ENCODE measurements at places on chromosomes 13 and 19. TPM values are rescaled to one million over a fixed set of nuclear protein-coding genes. Genes with fewer than 3 reads are reported as not detected.

The ADGRE3 gene
- not detected for total RNA-seq

The PTH2 gene
- not detected for total RNA-seq

The EID2B gene
- 3.4 TPM for total RNA-seq

The HS6ST3 gene
- 2.4 TPM for total RNA-seq

GRCh38 chr19:35518313-35518712 is 4.9 kb upstream of the DMKN start:
- no peaks in the 10 kb centered on the region for H3K36me3 ChIP-seq
- no peaks in the 10 kb centered on the region for H3K27me3 ChIP-seq
- peak; percentile 35 for DNase-seq
- no peak overlapping the region for H3K4me3 ChIP-seq
- no peak overlapping the region for H3K27ac ChIP-seq

DNA sequence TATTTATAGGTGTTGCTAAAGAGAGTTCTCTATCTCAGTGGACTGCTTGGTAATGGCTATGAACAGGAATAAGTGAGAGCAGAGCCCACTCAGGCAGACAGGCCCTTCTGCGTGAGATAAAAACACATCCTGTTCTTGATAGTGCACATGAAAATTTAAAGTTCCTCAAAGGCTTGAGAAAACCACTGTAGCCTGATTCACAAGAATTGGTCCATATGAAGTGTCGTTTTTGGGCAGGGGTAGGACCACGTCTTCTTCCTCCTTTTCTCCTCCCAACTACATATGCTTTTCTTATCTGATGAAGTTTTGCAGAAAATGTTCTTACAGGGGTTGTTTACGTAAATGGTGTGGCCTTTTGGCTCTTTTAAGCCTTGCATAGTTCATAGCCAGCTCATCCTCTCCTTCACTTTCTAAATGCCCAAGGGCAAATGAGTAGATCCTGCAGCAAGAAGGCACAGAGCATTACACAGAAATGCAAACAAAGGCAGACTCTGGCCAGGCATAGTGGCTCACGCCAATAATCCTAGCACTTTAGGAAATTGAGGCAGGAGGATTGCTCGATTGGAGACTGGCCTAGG is 53.8 kb downstream of the RNF6 start:
- peak overlapping the region; percentile 48 for H3K27ac ChIP-seq
- peak; percentile 17 for DNase-seq
- H3K36me3 ChIP-seq = no peaks in the 10 kb centered on the region
- H3K4me1 ChIP-seq = peaks cover 6% of the 10 kb centered on the region

DNA sequence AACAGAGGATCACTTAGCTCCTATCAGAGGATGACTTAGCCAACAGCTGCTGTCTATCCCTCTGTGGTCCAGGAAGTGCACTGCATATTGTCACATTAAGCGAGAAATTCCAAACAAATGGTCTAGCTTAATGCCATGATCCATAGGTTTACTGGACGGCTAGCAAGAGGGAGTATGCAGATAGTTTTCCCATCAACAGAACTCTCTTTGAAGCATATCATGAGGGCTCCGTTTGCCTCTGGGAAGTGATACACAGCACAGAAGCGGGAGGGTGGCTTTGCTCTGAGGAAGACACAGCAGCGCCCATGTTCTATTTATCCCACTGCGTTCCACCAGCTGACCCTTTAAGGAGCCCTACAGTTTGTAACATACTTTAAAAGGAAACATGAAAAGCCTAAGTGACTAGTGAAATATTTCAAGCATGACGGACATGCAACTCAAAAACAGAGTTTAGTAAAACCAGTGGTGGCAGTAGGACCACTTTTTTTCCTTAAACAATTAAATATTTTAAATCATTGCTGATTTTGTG is 52.7 kb downstream of the COL4A1 start:
- peak overlapping the region; percentile 34 for H3K27ac ChIP-seq
- no peaks in the 10 kb centered on the region for H3K27me3 ChIP-seq
- no peak overlapping the region for H3K4me3 ChIP-seq
- no peaks in the 10 kb centered on the region for H3K4me1 ChIP-seq
- DNase-seq = no peak
- H3K36me3 ChIP-seq = no peaks in the 10 kb centered on the region
